ENCODE measurements at places on chromosomes 5 and 9.

DNA sequence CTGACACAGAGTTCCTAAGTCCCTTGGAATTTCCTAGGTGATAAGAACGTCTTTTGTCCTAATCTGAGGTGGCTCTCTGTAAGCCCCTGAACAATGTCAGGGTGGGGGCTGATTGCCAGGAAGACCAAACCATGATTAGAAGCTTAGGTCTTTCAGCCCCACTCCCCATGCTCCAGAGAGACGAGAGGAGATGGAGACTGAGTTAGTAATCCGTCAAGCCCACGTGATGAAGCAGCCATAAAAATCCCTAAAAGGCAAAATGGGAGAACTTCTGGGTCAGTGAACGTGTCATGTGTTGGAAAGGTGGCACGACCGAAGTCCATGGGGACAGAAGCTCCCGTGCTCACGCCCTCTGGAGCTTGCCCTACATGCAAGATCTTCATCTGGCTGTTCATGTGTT, 85.6 kb downstream of the RAD23B start:
- peak; percentile 12 for DNase-seq

DNA sequence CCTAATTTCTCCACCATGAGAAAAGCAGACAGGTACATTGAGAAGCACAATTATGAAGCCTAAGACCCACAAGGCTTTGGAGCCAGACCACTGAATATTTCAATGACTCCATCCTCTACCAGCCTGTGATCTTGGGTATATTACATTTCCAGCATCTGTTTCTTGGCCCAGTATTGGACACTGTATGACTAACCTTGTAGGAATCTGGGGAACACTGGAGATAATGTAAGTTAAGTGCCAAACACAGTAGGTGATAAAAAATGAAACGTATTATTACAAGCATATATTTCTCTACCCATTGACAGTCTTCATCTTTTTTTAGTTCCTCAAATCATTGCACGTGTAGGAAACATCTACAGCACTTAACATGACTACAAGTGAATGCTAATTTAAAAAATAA, 28.6 kb upstream of the FEM1C start:
- DNase-seq, result no peak

DNA sequence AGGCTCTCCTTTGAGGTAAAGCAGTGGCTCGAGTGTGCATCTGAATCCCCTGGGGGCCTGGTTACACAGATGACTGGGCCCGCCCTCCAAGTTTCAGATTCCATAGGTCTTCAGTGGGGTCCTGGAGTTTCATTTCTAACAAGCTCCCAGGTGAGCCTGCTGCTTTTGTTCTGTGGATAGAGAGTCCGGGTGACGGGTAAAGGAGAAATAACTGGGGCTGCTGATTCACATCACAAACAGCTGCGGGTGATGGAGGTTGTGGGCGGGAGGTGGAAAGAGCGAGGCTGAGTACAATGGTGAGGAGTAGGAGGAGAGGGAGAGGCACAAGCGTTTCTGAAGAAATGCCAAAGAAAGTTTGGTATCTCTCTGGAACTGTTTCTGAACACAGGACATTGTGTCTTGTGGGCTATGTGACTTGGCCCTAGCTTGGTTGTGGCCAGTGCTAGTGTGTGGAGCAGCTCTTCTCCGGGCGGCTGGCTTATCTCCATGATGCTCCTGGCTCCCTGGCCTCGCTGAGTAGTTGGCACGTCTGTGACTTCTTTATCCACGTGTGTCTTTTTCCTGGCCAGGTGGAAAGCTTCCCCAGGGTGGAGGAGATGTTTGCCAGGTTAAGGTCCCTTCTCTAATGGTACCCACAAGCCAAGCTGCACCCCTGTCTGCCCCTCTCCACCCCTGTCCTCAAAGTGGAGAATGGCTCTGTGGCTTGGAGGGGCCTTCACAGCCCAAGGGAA, 61.7 kb downstream of the HSPA4 start:
- no peak for DNase-seq

DNA sequence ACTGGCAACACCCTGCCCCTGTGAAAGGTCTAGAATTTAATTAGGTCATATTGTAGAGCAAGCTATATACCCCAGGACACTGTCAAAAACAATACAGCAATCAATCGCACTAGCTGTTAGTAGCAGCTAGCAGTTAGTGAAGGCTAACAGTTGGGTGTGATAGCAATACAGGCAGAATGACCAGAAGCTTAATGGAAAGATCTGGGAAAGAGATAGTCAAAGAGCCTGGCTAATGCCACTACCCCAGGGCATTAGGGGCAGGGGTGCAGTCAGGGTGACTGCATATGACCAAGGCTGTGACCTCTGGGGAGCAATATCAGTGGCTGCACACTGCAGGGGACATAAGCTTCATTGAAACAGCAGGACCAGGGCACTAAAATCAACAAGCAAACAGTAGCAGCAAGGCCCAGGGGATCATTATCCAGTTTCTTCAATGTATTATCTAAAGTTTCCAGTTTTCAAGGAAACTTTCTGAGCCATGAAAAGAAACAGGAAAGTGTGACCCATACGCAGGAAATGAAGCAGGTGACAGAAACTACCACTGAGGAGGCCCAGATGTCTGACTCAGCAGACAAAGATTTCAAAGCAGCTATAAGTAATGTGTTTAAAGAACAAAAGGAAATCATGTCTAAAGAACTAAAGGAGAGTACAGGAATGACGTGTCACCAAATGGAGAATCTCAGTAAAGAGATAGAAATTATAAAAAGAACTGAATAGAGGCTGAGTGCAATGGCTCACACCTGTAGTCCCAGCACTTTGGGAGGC, 82.4 kb downstream of the ZNF354C start:
- no peak for DNase-seq

DNA sequence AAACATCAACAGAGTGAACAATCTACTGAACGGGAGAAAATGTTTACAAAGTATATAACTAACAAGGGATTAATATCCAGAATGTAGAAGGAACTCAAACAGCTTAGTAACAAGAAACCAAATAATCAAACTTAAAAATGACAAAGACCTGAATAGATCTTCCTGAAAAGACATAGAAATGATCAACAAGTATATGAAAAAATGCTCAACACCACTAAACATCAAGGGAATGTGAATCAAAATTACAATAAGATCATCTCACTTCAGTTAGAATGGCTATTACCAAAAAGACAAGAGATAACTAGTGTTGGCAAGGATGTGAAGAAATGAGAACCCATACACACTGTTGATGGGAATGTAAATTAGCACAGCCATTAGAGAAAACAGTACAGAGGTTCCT, 218.8 kb downstream of the MCTP1 start:
- no peak for DNase-seq

- peak; percentile 80 for DNase-seq
Observed at GRCh38 chr5:136094189-136094912, 38.3 kb upstream of the SMAD5 start.

DNA sequence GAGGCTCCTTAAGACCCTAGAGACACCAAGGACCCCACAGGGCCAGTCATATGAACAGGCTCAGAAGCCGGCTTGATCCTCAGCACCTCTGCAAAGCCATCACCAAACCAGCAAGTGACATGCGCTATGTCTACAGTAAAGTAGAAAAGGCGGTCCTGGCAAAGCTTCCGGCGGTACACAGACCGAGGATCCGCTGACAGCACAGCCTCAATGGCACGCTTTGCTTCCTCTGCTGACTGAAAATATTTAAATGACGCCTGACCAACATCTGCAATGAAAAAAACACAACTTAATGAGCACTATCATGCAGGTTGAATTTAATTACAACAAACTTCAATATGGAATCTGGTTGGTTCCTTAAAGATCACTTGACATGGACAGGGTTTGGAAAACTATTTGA, 17.6 kb downstream of the TRMO start:
- DNase-seq, result no peak

GRCh38 chr5:126271141-126271540, 152.1 kb upstream of the GRAMD2B start:
- no peak for DNase-seq

All from left colon (tissue), 2 donors.